Psoas muscle (tissue), 8 donors: ENCODE measurements at places on chromosomes 2 and 18. TPM values are rescaled to one million over a fixed set of nuclear protein-coding genes. Genes with fewer than 3 reads are reported as not detected.

DNA sequence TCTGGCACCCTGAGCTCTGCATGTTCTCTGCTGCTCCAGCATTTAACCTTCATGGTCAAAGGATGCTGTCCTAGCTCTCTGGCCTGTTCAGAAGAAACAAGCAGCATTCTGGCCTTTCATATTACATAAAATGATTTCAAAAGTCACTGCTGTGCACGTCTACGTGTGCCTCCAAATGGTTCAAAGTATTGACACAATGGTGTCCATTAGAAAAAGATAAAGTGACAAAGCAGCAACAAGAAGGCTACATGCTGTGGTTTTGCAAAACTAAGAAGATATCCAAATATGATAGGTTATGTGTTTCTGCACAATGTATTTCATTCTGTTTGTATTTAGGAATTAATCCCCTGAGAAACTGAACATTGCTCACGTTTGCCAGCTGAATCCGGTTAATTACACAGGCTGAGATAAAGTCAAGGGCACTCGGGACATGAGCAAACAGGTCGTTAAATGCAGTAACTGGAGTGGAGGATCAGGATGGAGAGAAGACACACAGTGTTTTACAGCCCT is 258.5 kb downstream of the DOK6 start:
- no peak for DNase-seq
- H3K27me3 ChIP-seq, result no peaks in the 10 kb centered on the region
- H3K4me1 ChIP-seq, result no peaks in the 10 kb centered on the region
- no peak overlapping the region for H3K4me3 ChIP-seq
- no peak overlapping the region for H3K27ac ChIP-seq
- H3K36me3 ChIP-seq, result no peaks in the 10 kb centered on the region

Gene KCNG2
- 0.29 TPM for polyA plus RNA-seq

Gene POTEC
- polyA plus RNA-seq, result not detected

DNA sequence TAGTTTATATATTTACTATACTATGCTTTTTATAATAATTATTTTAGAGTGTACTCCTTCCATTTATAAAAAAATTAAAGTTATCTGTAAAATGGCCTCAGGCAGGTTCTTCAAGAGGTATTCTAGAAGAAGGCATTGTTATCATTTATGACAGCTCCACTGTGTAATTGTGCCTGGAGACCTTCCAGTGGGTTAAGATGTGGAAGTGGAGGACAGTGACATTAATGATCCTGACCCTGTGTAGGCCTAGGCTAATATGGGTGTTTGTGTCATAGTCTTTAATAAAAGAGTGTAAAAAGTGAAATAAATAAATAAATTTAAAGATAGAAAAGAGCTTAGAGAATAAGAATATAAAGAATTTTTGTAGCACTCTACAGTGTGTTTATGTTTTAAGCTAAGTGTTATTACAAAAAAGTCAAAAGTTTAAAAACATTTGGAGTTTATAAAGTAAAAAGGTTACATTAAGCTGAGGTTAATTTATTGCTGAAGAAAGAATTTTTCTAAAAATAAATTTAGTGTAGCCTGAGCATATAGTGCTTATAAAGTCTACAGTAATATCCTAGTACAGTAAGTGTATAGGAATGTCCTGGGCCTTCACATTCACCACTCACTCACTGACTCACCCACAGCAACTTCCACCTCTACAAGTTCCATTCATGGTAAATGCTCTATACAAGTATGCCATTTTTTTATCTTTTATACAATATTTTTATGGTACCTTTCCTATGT is 190.0 kb upstream of the SESTD1 start:
- DNase-seq, result no peak
- no peaks in the 10 kb centered on the region for H3K4me1 ChIP-seq
- H3K27me3 ChIP-seq, result no peaks in the 10 kb centered on the region
- H3K27ac ChIP-seq, result no peak overlapping the region
- H3K36me3 ChIP-seq, result no peaks in the 10 kb centered on the region

- no peak for DNase-seq
- H3K4me1 ChIP-seq, result no peaks in the 10 kb centered on the region
- H3K36me3 ChIP-seq, result no peaks in the 10 kb centered on the region
- H3K4me3 ChIP-seq, result no peak overlapping the region
These were observed 9.7 kb upstream of the CUL3 start for GRCh38 chr2:224594840-224595239.

- H3K27ac ChIP-seq, result no peak overlapping the region
- no peaks in the 10 kb centered on the region for H3K36me3 ChIP-seq
- no peaks in the 10 kb centered on the region for H3K27me3 ChIP-seq
- H3K4me1 ChIP-seq, result no peaks in the 10 kb centered on the region
These were observed 349.0 kb upstream of the PKDCC start for GRCh38 chr2:41698678-41699422.

GRCh38 chr2:120547662-120548061 is 188.0 kb upstream of the GLI2 start:
- H3K27ac ChIP-seq, result no peak overlapping the region
- DNase-seq, result no peak
- H3K4me1 ChIP-seq, result peaks cover 31% of the 10 kb centered on the region
- H3K4me3 ChIP-seq, result no peak overlapping the region

Gene SETBP1
- 4.8 TPM for polyA plus RNA-seq

GRCh38 chr2:85978883-85979780 is 90.3 kb upstream of the ST3GAL5 start:
- H3K4me1 ChIP-seq, result peaks cover 11% of the 10 kb centered on the region
- H3K4me3 ChIP-seq, result no peak overlapping the region
- no peaks in the 10 kb centered on the region for H3K36me3 ChIP-seq
- DNase-seq, result no peak
- no peaks in the 10 kb centered on the region for H3K27me3 ChIP-seq
- H3K27ac ChIP-seq, result no peak overlapping the region

Gene FLACC1
- polyA plus RNA-seq, result 0.82 TPM

GRCh38 chr2:86783615-86784339 is 6.9 kb downstream of the CD8A start:
- no peak overlapping the region for H3K4me3 ChIP-seq
- H3K27ac ChIP-seq, result no peak overlapping the region
- H3K4me1 ChIP-seq, result no peaks in the 10 kb centered on the region
- no peak for DNase-seq
- no peaks in the 10 kb centered on the region for H3K36me3 ChIP-seq

DNA sequence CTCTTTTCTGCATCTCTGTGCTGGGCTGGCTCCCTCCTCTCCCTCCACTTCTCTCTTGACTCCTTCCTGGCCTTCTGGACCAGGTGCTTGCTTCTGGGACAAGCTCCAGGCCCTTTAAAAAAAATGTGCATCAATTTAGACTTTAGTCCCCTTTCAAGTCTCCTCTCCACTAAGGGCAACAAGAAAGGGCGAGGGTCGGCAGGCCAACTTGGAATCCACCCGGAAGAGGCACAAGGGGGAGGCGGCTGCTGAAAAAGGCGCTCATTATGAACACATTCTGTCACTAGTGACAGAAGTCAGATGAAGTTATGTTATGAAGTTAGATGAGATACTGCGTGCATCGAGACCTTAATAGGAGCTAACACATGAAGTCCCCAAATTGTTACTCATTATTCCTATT is 13.6 kb upstream of the RHOB start:
- H3K36me3 ChIP-seq, result no peaks in the 10 kb centered on the region
- DNase-seq, result no peak
- no peak overlapping the region for H3K4me3 ChIP-seq
- H3K27ac ChIP-seq, result no peak overlapping the region

DNA sequence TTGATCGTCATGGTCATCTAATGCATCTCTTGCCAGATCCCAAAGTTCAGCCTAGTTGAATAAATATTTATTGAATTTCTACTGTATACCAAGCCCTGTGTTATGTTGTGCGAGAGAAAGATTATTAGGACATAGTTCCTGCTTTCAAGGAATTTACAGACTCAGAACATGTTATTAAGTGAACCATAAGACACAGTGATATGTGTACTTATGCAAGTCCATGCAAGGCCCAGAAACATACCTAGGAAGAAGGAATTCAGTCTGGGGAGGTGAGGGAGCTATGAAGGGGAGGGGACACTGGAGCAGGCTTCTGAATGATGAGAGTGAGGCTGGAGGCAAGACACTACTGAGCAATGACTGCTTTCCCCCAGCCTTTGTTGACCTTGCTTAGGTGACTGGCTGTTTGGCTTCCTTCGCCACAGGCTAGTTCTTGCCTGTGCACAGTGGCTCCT is 81.4 kb downstream of the ACAA2 start:
- H3K4me3 ChIP-seq, result no peak overlapping the region
- no peak for DNase-seq
- no peak overlapping the region for H3K27ac ChIP-seq
- H3K36me3 ChIP-seq, result no peaks in the 10 kb centered on the region

Gene REG1B
- 2.2 TPM for polyA plus RNA-seq

- peaks cover 5% of the 10 kb centered on the region for H3K4me1 ChIP-seq
- no peak within 1 kb of the TSS for H3K27ac ChIP-seq
- DNase-seq, result peak; percentile 68
- H3K4me3 ChIP-seq, result peak within 1 kb of the TSS; percentile 26
These were observed at the start of gene WNT10A for GRCh38 chr2:218880102-218880858. WNT10A (plus strand) TSS chr2:218880852; CDS start chr2:218880996, 144 bp downstream.

Gene SP5
- 0.08 TPM for polyA plus RNA-seq

Gene ABCG8
- polyA plus RNA-seq, result 0.05 TPM

DNA sequence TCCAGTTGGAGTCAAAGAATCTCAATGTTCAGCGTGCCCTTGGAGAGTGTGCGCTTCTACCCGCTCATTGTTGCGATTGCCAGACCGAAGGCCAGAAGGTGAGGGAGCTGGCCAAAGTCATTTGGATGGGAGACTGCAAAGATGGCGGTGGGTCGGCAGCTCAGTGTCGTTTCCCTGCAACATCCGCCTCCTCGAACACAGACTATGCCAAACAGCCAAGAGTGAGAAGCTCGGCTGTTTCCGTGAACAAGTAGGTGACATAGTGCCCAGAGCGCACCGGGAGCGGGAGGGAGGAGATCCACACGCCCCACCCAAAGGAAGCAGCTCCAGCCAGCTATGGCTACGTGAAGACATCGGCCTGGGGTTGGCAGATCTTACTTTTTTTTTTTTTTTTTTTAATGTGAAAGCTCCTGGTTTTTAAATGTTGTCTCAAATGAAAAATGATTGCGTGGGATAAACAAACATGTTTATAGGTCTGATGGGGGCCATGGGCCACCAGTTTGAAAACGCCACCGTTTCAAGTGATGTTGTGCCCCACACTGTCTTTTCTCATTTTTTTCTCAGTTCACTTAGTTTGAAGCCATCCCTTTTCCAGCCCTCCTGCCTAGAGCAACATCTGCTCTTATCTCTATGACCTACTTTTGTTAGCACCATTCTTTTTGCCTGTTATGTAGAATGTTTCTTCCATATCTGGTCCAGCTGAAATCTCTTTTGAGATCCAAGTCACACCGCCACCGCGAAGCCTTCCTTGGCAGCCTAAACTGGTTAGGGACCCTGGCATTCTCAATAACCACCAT is 682.4 kb downstream of the RNF144A start:
- H3K4me1 ChIP-seq, result no peaks in the 10 kb centered on the region
- H3K36me3 ChIP-seq, result no peaks in the 10 kb centered on the region
- DNase-seq, result no peak
- H3K27me3 ChIP-seq, result no peaks in the 10 kb centered on the region

Gene POTEF
- polyA plus RNA-seq, result not detected

DNA sequence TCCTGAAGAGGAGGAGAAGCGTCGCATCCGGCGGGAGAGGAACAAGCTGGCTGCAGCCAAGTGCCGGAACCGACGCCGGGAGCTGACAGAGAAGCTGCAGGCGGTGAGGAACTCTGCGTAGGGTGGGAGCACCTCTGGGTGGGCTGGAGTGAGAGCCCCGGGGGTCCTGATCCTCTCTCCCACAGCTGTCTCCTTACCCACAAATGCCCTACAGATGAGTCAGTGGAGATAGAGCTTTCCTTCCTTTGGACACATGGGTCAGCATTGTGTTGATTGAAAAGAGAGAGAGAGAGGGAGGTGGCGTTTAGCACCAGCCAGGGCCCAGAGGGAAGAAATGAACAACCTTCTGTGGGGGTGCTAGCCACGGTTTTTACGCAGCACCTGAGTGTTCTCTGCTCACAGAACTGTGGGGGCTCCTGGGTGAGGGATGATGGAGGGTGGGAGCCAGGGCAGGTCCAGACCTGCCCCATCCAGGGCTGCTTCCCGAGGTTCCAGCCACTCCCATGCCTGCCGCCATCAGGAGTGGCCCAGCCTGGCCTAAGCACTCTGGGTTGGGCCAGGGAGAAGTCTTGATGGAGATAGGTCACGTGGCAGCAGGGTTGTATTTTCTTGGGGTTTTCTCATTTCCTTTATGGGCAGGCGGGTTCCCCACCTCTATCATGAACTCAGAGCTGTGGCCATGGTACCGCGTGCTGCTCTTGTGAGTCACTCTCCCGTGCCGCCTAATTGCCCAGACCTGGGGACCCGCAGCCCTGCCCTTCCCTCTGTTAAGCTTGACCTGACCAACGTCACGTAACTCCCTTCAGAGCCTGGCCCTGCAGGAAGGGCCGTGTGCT is 16.3 kb downstream of the FOSL2 start:
- peaks cover 100% of the 10 kb centered on the region for H3K36me3 ChIP-seq
- peaks cover 39% of the 10 kb centered on the region for H3K4me1 ChIP-seq
- H3K27me3 ChIP-seq, result no peaks in the 10 kb centered on the region
- no peak overlapping the region for H3K4me3 ChIP-seq

Gene GKN2
- not detected for polyA plus RNA-seq

- H3K4me1 ChIP-seq, result peaks cover 22% of the 10 kb centered on the region
- no peaks in the 10 kb centered on the region for H3K36me3 ChIP-seq
- H3K27ac ChIP-seq, result no peak overlapping the region
- no peaks in the 10 kb centered on the region for H3K27me3 ChIP-seq
- no peak overlapping the region for H3K4me3 ChIP-seq
- DNase-seq, result no peak
These were observed 185.9 kb upstream of the FOSL2 start for GRCh38 chr2:28206762-28207161.

DNA sequence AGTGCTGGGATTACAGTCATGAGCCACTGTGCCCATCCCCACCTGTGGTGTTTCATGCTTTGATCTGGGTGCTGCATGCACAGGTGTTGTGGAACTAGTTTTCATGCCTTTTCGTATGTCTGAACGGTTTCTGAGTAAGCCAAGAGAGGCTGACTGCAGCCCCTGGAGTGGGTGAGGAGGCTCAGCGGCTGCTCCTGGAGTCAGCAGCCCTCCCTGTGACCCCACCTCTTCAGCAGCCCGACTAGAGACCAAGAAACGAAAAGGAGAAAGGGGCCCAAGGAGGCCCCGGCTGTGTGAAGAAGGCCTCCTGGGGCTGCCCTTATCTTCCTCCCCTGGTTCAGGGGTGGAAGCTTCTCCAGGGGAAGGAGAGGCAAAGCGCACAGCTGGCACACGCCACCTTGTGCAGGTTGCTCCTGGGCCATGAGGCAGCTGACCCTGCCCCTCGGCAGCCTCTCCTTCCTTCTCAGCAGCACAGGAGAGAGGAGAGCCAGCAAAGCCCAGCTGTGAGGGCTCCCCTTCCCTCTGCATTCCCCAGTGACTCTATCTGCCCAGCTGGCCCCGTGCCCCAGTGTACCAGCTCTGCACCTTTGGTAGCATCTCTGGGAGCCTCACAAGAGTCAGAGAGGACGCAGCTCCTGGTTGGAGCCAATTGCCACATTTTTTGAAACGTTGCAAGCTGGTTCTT is 182.5 kb upstream of the HS6ST1 start:
- no peaks in the 10 kb centered on the region for H3K27me3 ChIP-seq
- H3K27ac ChIP-seq, result no peak overlapping the region
- no peaks in the 10 kb centered on the region for H3K36me3 ChIP-seq
- no peak overlapping the region for H3K4me3 ChIP-seq

Gene FARSB
- polyA plus RNA-seq, result 28.7 TPM
